ENCODE measurements at places on chromosomes 4 and X.

- DNase-seq: no peak
Measured at GRCh38 chr4:168723569-168723968, 226.7 kb downstream of the PALLD start.

GRCh38 chrX:111503485-111503993 is 7.9 kb upstream of the SERTM2 start:
- no peak for DNase-seq

- peak; percentile 54 for DNase-seq
Measured at GRCh38 chrX:153970357-153971123, 1.1 kb downstream of the HCFC1 start.

DNA sequence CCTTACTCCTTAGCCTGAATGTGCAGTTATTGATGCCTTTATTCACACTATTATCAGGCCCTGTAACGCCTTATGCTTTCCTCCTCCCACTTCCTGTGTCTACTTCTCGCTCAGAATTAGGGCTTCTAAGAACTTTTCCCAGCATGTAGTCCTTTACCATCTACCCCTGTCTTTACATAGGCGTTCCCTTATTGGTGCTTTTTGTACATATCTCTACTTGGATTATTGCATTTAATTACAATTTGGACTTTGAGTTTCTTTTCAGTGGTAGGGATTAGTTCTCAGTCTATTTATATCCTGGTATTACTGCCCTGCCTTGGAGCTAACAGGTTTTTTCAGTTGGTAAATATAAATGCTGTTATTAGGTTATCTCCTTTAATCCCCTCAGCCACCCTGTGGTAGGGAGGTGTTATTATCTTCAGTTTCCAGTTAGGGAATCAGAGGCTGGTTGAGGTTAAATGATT is 84.0 kb downstream of the RBPJ start:
- no peak for DNase-seq

DNA sequence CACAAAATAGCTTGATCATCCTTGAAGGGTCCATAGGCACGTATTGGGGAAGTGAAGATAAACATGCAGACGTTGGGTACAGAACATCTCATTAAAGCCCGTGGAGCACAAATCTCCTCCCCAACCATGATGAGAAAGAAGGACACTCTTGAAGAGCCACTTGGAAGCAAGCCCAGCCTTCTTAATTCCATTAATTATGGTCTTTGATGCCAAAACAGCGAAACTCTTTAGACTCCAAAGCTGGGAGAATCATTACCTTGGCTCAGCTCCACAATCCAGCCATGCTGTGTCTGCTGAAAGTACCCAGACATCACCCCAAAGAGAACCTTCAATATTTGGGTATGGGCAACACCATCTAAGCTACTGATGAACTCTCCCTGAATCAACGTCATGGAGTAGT is 169.0 kb upstream of the MBNL3 start:
- no peak for DNase-seq

DNA sequence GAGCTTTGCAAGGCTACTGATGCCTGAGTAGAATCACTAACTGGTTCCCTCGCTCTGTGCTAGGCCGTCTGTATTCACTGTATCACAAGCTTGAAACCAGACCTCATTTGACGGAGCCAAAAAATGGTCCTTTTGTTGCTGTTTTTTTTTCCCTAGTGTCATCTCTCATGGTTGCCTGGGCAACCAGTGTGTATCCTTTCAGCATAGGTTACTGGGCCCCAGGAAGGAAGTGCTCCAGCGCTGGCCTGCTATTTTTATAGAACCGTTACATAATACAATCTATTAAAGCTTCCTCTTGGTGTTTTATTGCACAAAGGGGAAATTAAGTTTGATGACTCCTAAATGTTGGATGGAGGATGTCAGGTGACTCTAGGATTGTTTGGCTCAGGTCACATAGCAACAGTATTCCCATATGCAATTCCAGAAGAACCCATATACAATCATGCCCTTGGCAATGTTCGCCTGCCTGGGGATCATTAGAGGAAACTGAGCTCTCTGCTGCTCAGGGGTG is 220.4 kb downstream of the SPRY1 start:
- peak; percentile 77 for DNase-seq

DNA sequence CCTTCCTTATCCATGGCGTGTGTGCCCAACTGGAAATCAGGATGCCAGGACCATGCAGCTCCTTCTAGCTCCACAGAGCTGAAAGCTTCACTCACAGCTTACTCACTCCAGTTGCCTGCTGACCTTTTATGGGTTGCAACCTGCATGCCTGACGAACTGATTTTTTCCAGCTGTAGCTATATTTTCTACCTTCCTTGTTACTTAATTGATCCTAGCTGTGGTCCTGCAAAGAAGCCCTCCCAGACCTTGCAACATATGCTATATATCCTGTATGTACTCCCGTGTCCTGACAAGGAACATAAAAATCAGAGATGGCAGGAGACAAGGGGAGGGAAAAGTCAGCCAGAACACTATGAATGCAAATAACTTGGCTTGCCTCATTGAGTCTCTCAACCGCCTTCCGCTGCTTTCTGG is 135.3 kb upstream of the LDB2 start:
- DNase-seq: no peak

- no peak for DNase-seq
Measured at GRCh38 chrX:77922787-77923186, 12.3 kb downstream of the ATP7A start.

DNA sequence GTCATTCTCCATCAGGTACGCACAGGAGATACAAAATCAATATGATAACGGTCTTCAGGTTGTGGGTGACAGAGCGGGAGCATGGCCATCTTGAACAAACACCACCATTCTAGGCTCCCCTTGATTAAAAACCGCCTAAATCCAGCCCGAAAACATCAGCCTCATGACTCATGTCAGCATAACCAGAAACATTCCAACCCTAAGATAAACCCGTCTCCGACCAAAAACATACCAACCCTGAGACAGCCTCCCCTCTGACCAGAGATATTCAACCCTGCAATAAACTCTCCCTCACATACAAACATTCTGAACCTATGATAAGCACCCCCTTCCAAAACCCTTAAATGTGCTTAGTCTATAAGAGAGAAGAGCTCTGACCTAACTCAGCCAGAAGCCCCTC is 157.9 kb downstream of the DHRSX start:
- no peak for DNase-seq

DNA sequence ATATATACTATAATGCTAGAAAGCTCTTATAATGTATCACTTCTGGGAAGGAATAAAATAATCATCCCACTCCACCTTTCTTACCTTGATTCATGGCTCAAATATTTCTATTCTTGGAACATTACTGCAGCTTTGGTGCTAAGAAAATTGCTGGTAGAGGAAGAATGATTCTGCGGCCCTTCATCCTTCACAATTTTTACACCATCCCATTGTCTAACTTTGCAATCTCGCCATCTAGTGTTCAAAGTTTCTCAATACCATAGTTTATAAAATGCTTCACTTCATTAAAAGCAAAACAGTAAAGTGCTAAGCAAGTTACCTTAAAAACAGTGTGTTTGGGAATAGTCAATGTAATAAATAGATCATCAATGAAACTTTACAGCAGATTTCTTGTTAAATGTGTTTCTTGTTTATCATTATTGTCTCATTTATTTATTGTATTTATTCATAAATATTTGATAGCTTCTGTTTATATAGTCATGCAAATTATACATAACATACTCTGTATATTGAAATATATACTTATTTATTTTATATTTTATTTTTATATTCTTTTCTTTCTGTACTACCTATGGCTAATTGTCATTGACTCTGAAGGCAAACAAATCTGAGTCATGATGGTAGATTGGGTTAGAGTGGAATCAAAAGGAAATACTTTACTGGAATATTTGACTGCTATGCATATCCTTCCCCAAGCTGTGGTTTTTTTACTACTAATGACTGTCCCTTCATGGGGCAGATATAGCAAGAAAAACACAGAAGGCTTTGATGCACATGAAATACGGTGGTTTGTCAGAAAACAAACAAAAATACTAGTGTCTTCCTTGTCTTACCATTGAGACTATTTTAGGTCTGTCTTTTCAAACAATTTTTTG is 390.7 kb downstream of the MAPK10 start:
- no peak for DNase-seq

- DNase-seq: no peak
Measured at GRCh38 chrX:118356154-118356701, 10.3 kb downstream of the WDR44 start.

DNA sequence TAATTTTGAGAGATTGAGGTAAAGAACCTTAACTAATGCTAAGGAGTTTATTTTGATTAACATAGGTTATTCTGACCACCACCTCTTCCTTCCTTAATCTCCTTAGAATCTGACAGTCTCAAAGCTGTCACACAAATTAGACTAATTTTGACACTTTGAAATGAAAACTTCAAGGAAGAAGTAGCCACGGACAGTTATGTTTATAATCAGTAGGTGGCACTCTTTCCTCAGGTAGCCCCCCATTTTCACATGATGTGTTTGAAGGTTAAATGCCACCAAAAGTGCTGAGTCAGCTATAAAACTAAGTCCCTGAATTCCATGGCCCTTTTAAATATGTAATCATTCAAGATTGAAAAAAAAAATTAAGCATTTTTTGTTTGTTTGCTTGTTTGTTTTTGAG is 22.4 kb downstream of the TMEM33 start:
- DNase-seq: peak; percentile 12

DNA sequence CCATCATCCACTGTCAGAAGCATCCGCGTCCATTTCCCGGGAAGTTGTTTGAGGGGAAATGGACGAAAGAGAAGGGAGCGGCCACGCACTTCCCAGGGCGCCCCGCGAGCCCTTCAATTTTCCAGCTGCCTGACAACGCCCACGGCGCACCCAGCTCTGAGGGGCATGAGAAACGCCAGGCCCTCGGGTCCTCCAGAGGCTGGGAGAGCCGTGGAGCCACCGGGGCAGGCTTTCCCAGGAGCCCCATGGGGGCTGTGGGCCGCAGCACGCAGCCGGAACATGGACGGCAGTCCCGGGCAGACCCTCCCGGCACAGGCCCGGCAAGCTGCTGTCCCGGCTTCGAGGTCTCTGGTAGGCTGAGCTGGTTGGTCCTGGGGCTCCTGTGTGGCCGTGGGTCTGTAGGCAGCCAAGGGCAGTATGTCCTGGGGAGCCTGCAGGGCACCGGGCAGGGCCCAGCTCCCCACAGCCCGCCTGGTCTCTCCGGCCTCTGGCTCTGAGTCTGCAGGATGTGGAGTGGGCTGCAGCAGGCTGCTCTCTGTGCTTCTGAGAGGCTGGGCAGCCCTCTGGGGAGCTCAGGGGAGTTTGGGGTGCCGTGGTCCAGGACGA is 115.2 kb downstream of the FAM53A start:
- DNase-seq: no peak

GRCh38 chr4:159159611-159160010 is 56.7 kb downstream of the RAPGEF2 start:
- no peak for DNase-seq

DNA sequence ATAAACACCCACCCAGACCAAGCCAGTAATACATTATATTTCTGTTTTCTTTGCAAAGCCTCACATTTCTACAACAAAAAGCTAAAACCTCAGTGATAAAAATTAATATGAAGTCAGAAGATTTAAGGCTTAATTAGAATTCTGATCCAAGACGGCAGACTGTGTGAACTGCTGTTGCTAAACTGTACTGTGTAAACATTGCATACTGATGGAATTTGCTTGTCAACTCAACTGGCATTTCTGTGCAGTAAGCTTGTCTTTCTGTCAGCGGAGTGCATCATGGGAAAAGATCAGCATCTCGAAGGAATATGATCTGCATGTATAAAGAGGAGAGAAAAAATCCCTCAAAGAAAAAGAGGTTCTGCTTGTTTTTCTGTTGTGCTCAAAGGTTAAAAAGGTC is 69.4 kb upstream of the SPANXB1 start:
- no peak for DNase-seq

GRCh38 chr4:37749398-37749988 is 63.3 kb upstream of the RELL1 start:
- DNase-seq: no peak

- no peak for DNase-seq
Measured at GRCh38 chr4:32929796-32930699, 2209.9 kb downstream of the PCDH7 start.

DNA sequence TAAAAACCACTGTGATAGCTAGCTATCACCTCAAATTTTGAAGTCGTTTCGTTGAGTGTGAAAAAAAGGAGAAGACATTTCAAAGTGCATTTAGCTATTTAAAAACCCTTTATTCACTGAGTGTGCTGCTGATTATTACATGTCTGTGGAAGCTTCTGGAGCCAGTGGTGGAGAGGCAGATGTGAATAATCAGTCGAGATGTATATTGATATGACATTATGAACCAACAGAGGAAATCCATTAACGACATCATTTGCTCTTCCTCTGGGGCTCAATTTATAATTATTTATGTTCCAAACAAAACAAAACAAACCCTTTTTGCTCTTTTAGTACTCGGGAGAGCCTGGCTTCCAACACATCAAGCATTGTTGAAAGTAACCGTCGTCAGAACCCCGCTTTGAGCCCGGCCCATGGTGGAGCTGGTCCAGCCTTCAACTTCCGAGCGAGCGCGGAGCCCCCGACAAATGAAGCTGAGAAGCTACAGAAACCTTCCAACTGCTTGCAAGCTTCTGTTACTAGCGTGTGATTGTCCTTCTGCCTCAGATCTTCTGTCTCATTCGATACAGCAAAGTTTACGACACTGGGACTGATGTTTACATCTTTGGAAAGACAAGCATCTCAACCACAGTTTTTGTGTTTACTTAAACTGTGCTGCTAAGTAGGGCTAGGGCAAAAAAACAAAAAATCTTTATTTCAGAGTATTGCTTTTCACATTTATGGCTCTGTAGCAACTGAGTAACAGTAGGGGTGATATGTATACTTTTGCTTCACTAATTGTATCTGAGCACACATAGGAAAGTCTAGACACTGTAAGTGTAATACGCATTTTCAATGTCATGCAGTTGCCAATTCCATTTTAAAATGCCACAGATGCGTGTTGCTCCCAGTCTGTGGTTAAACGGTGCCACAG is 111.9 kb downstream of the STOX2 start:
- no peak for DNase-seq

GRCh38 chr4:186708554-186708953 is 15.1 kb downstream of the FAT1 start:
- DNase-seq: no peak

- DNase-seq: no peak
Measured at GRCh38 chr4:31194823-31195222, 474.7 kb downstream of the PCDH7 start.

DNA sequence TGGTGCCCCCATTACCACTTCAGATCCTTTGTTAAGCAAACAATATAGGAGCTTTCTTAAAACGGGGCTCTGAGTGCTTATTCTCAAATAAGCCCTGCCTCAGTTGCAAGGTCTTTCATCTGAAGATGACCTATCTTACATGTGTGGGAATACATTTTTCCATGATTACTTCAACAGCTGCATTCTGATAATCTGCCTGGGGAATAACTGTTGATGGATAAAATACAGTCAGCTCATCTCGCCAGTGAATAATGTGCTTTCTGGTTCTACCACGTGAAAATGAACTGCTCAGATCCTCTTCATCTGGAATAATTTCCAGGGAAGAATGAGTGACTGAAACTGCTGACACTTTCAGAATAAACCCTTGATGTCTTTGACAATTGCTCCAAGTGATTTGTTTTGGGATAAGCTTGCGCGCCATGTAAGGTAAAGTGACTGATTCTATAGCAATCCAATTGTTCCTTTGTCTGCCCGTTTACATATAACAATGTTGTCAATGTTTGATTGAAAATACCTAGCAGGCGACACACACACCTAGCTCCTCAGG is 161.3 kb downstream of the RTL9 start:
- no peak for DNase-seq
